ENCODE measurements at places on chromosomes 1 and 21. TPM values are rescaled to one million over a fixed set of nuclear protein-coding genes. Genes with fewer than 3 reads are reported as not detected.

Gene CFHR5
- total RNA-seq = not detected

Gene MMEL1
- total RNA-seq = 0.42 TPM

Gene DMBX1
- 16.6 TPM for total RNA-seq

Gene RSPH1
- 1.6 TPM for total RNA-seq

Gene SYT6
- 0.67 TPM for total RNA-seq

- no peaks in the 10 kb centered on the region for H3K36me3 ChIP-seq
- no peak overlapping the region for H3K27ac ChIP-seq
- no peak overlapping the region for H3K4me3 ChIP-seq
- H3K4me1 ChIP-seq = no peaks in the 10 kb centered on the region
- DNase-seq = no peak
- H3K27me3 ChIP-seq = no peaks in the 10 kb centered on the region
Measured at GRCh38 chr21:44988607-44989536, 49.0 kb downstream of the SLX9 start.

DNA sequence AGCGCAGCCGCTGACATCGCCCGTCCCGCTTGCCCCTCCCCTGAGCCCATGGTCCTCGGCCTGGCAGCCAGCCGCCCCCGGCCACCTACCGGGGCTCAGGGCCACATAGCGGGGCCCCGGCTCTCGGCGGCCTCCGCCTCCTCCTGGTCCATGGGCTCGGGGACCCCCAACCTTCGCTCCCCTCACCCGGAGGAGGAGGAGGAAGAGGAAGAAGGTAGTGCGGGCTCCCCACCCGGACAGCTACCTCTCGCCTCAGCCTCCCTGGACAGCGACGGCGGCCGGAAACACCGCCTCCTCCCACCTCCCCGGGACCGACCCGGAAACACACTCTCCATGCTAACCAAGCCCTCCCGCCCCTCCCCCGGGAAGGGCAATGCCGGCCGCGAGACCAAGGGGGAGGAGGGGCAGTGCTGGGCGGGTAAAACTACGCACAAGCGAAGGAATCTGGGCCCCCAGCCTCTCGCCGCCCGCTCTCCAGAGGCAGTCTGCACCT lies at the start of gene KIAA0319L:
Gene KIAA0319L, minus strand, starts transcription at position 286 of the 493 bp plus-strand sequence. CDS start 2,912 bp downstream, outside the sequence.
- peak within 1 kb of the TSS; percentile 89 for H3K4me3 ChIP-seq
- peak; percentile 90 for DNase-seq
- peaks cover 28% of the 10 kb centered on the region for H3K36me3 ChIP-seq
- no peaks in the 10 kb centered on the region for H3K27me3 ChIP-seq
- peak within 1 kb of the TSS; percentile 92 for H3K27ac ChIP-seq
- peaks cover 9% of the 10 kb centered on the region for H3K4me1 ChIP-seq

- no peaks in the 10 kb centered on the region for H3K4me1 ChIP-seq
- DNase-seq = no peak
- no peak overlapping the region for H3K4me3 ChIP-seq
- H3K27ac ChIP-seq = peak overlapping the region; percentile 28
Measured at GRCh38 chr21:32917362-32918135, 108.2 kb upstream of the OLIG2 start.

- H3K4me3 ChIP-seq = no peak overlapping the region
- DNase-seq = no peak
- no peaks in the 10 kb centered on the region for H3K27me3 ChIP-seq
- H3K36me3 ChIP-seq = no peaks in the 10 kb centered on the region
Measured at GRCh38 chr1:97046765-97047420, 325.3 kb downstream of the PTBP2 start.

DNA sequence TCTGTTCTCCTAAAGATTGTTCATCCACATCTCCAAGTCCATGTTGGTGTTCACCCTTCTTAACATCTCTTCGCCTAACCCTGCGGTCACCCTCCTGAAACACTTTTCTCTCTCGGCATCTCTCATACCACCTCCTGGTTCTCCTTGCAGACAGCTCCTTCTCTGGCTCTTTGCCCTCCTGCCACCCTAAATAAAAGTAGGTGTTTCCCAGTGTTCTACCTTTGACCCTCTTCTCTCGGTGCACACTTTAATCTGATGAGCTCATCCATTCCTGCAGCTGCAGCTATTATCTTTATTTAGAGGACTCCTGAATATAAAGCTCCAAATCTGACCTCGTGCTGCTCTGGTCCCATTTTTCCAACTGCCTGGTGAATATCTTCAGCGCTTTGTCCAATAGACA lies 126.9 kb downstream of the TMEM53 start:
- DNase-seq = no peak
- H3K36me3 ChIP-seq = no peaks in the 10 kb centered on the region
- H3K27me3 ChIP-seq = peaks cover 75% of the 10 kb centered on the region
- no peak overlapping the region for H3K27ac ChIP-seq
- H3K4me1 ChIP-seq = peaks cover 2% of the 10 kb centered on the region

DNA sequence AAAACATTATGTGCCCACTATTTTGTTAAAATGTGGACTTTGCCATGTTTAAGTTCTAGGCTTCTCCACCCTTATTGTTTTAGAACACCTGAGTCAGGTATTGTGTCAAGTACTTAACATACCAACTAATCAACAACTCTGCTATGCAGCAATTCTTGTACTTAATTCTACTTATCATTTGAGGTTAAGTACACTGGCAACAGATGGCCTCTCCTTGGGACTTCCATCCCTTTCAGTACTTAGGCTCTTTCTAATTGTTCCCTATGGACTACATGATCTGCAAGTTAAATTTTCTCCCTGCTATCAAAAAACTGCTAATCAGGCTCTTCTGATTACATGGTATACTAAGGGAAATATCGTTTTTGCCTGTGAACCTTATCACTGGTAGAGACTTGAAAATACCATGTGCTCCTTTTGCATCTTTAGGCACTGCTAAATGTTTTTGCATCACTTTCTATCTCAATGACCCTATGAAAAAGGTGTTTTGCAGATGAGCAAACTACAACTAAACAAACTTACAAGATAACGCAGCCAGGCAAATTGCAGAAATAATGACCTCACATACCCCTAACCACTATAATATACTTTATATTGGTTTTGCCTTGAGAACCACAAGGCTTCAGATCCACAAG lies 18.9 kb downstream of the SFPQ start:
- no peak for DNase-seq
- H3K36me3 ChIP-seq = peaks cover 40% of the 10 kb centered on the region
- peaks cover 6% of the 10 kb centered on the region for H3K4me1 ChIP-seq
- H3K4me3 ChIP-seq = no peak overlapping the region

GRCh38 chr1:201539561-201540431 lies 869 bp downstream of the NAV1 start:
- H3K4me3 ChIP-seq = peak overlapping the region; percentile 88
- no peaks in the 10 kb centered on the region for H3K36me3 ChIP-seq
- H3K4me1 ChIP-seq = no peaks in the 10 kb centered on the region
- H3K27me3 ChIP-seq = peaks cover 36% of the 10 kb centered on the region

- H3K27me3 ChIP-seq = no peaks in the 10 kb centered on the region
- H3K4me3 ChIP-seq = no peak overlapping the region
- H3K36me3 ChIP-seq = peaks cover 31% of the 10 kb centered on the region
- no peak for DNase-seq
- H3K27ac ChIP-seq = no peak overlapping the region
Measured at GRCh38 chr1:119959268-119960220, 63.2 kb upstream of the ADAM30 start.

DNA sequence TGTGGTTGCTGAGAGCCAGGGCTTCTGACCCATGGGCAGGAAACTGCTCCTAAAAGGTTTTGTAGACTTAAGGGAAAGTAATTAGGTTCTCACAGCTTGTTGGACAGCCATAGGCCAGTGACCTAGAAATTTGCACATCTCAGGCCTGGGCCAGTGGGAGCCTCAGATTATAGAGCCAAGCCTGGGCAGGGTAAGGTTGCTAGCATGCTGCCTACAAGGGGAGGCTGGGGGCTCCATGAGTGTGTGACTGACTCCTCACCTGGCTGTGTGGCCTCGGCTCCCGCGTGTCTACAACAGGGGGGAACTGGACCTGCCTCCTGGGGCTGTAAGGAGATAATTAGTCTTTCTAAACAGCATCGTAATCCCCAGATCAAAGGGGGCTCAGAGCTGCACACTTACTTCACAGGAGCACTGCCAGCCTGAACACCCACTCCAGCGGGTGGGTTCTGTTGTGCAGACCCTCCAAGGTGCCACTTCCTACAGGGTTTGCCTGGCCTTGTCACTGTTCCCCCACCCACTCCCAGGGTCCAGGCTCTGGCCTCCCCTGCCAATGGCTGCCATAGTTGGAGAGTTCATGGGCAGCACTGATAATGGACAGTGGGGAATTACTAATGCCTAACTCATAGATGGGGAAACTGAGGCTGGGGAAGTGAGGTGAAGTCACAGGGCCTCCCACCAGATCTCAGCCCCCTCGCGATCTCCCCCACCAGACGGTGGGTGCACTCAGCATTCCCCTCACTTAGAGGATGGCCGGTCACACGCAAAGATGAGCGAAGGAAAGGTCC lies 230.4 kb upstream of the TMEM51 start:
- no peaks in the 10 kb centered on the region for H3K36me3 ChIP-seq
- H3K27me3 ChIP-seq = peaks cover 27% of the 10 kb centered on the region
- peaks cover 3% of the 10 kb centered on the region for H3K4me1 ChIP-seq
- no peak overlapping the region for H3K4me3 ChIP-seq
- no peak overlapping the region for H3K27ac ChIP-seq

- H3K27me3 ChIP-seq = no peaks in the 10 kb centered on the region
- H3K27ac ChIP-seq = no peak overlapping the region
- no peaks in the 10 kb centered on the region for H3K36me3 ChIP-seq
- no peaks in the 10 kb centered on the region for H3K4me1 ChIP-seq
Measured at GRCh38 chr1:174704300-174704699, 256.5 kb downstream of the GPR52 start.

DNA sequence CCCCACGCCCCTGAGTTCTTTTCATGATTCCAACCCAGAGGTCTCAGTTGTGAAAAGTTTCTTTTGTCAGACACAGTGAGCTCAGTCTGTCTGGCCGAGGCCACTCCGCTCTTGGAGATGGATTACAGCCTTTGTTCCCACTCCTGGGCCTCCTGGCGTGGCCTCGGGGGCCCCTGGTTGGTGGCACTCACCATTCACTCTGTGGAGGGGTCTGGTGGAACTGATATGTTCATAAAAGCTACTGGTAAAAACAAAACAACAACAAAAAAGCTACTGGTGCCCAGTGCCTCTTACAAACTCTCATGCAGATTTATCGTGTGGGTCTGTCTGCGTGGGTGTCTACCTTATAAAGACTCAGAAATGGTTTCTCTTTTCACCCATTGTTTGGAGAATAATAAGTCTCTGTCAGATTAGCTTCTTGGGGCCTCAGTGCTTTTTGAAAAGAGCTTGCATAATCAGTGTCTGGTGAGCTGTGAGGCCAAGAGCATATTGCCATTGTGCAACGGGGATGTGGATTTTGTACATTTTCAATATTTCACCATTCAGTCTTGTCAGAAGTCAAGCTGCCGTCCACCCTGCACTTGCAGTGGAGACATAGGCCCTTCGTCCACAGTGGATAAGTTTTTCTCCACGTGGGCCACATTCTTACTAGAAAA lies 86.7 kb downstream of the GALNT2 start:
- H3K4me1 ChIP-seq = no peaks in the 10 kb centered on the region
- no peaks in the 10 kb centered on the region for H3K36me3 ChIP-seq
- no peaks in the 10 kb centered on the region for H3K27me3 ChIP-seq
- H3K27ac ChIP-seq = peak overlapping the region; percentile 100
- DNase-seq = no peak

DNA sequence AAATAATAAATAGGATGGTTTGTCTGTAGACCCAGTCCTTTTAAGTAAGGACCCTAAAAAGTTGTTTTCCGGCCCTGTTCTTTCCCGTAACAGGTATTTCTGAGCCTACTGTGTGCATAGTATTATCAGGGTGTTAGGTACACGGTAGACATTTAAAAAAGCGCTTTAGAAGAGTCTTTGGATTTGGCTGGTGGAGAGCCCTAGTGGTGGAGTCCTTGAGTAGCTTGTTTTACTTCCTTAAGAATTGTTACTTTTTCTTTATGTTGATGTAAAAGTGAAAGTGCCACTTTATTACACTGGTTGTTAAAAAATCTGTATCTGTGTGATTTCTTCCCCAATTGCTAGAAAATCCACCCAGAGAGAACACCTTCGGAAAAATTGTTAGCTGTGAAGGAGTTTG lies 36.8 kb downstream of the SMYD2 start:
- no peak for DNase-seq
- peak overlapping the region; percentile 30 for H3K27ac ChIP-seq
- peaks cover 39% of the 10 kb centered on the region for H3K36me3 ChIP-seq
- H3K4me3 ChIP-seq = no peak overlapping the region
- no peaks in the 10 kb centered on the region for H3K27me3 ChIP-seq

DNA sequence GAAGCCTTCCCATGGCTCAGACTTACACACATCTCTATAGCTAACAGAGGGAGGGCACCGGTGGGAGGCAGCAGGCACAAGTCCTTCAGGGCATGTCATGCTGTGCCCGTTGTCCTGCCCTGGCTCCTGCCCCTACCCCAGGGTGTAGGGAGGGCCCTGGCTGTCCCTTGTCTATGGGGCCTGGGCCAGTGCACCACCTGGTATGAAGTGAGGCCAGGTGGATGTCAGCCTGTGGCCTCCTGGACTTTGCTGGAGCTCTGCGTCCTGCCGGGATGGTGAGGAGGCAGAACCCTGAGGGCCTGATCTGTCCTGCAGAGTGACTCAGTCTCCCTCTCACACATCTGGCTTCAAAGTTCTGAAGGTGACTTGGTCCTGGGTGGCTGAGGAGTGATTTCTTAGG lies 47.3 kb upstream of the GPR37L1 start:
- no peaks in the 10 kb centered on the region for H3K27me3 ChIP-seq
- H3K4me3 ChIP-seq = no peak overlapping the region
- no peaks in the 10 kb centered on the region for H3K36me3 ChIP-seq
- no peak for DNase-seq
- peak overlapping the region; percentile 53 for H3K27ac ChIP-seq

DNA sequence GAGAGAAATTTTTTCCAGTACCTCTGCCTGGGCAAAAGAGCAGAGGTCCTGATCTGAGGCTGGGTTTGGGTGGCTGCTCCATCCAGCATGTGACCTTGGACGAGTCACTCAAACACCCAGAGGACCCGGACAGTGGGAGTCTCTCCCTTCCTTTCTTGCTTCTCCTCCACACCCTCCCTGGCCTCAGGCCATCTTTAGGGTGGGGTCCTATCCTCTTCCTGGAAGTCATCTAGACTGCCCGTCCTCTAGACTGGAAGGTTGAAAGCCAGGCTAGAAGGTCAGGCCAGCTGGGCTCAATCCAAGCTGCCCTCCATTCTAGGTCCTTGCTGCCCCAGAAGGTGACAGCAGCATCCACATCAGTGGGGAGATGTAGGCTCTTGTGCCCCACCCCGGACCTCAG lies 599.5 kb downstream of the MATN1 start:
- H3K4me3 ChIP-seq = no peak overlapping the region
- peaks cover 28% of the 10 kb centered on the region for H3K4me1 ChIP-seq
- H3K27ac ChIP-seq = no peak overlapping the region
- peaks cover 6% of the 10 kb centered on the region for H3K27me3 ChIP-seq

DNA sequence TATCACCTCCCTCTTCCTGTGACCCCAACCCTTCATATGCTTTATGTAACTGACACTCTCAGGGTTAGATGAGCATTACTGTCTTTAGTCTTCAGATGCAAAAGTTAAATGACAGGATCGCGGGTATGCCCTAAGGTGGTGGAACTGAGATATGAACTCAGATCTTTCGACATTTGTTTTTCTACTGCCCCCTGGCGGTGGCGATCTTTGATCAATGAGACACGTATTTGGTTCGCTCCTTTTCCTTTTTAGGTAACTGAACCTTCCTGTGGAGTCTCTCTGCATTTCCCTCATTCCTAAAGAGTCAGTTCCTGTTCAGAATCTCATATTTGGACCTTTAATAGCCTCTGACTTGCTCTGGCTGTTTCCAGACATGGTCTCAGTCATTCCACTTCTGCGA lies 47.8 kb upstream of the ZP4 start:
- H3K36me3 ChIP-seq = no peaks in the 10 kb centered on the region
- no peak overlapping the region for H3K27ac ChIP-seq
- peaks cover 44% of the 10 kb centered on the region for H3K27me3 ChIP-seq
- H3K4me3 ChIP-seq = no peak overlapping the region
- peak; percentile 83 for DNase-seq

All from endodermal cell (in vitro differentiated cells).